ENCODE measurements at places on chromosomes 7 and 10.
A peak's percentile ranks its signal among the peaks of the same experiment; 100 is the strongest.

GRCh38 chr10:45809837-45810236 is 37.5 kb downstream of the AGAP4 start:
- DNase-seq = no peak

DNA sequence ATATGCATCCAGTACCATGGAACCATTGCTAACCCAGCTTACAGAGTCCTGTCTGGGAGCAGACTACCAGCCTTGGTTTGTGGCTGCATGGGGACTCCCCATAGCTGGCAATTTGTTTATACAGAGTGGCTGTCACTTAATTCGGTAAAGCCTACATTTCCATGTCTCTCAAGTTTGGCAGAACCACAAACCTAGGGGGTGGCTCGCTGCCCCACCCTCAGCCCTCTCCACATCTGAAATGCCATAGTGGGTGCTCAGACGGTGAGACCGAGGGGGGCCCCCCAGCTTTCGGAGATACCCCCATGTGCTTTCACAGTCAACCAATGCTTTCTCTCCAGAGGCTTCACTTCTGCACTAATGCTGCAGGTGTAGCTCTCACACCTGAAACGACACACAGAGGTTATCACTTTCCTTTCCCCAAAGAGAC is 75.5 kb upstream of the KAT6B start:
- no peak for DNase-seq

DNA sequence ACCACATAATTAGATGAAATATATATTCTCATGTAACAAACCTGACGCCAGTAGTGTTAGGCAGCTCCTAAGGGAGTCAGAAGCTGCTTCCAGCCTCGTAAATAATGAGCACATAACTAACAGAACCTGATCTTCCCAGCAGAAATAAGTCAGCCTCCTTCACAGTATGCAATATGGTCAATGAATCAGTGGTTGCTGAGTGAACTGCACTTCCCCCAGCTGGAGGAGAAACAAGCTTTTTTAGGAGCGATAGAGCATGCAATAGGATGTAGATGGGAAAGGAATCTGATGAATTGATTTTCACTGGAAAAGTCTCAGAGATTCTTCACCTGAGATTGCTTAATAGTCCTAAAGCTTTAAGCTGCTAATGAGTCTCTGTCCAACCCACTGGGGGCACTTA is 337.2 kb upstream of the LRGUK start:
- no peak for DNase-seq

DNA sequence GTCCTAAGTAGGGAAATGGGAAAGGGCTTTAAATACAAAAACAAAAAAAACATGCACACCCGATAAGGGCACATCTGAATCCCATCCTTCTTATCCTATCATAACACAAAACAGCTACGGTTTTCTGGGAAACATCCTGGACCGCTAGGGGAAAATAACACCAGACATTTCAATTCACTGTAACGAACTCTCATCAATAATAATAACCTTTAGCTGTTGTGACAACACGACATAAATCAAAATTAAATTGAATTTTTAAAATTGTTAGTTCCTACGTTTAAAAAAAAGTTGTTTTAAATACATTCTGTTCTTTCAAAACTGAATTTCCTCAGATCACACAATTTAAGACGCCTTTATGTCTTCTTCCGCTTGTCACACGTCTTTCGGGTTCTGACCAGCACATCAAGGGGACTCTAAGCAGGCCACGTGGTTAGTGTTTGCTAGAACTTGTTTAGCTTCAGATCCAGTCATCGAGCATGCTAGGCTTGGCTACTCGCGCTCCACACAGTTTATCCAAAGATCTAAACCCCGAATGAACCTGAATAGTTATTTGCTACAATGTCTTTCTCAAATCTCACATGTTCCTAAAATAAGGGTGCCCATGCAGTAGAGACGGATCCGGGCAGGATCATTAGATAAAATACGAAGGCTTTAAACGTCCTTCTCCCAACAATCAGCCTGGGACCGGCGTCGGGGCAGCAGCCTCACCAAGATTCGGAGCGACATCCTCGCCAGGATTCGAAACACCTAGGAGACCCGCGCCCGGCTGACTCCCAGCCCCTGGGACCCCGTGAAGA is 839 bp downstream of the IKZF5 start:
- DNase-seq = peak; percentile 58

DNA sequence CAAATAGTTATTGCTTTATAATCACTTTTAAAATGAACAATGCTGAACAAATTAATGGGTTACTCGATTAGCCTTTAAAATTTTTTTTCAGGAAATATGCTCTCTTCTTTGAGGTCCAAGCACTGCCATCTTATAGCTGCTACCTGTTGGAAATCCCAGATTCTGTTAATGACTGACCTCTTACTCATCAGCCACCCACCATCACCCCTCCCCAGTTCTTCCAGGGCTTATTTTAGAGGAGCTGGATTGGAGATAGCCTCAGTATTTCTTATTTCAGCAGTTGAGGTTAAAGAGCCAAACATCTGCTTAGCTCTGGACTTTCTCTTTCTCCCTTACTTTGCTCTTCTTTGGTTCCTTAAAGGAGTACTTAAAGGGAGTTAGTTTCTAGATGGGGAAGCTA is 420.0 kb downstream of the EXOC4 start:
- DNase-seq = no peak

DNA sequence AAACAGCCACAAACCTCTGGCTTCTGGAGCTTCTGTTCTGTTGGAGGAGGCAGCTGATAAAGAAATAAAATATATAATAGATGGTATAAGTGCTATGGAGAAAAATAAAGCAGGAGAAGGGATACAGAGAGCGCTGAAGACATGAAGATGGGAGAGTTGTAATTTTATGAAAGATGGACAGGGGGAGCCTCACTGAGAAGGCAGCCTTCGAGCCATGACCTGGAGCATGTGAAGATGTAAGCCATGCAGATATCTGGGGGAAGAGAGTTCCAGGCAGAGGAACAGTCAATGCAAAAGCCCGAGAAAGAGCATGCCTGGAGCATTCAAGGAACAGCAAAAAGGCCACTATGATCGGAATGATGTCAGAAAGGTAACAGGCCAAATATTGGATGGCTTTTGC is 187.5 kb downstream of the KIAA1217 start:
- DNase-seq = no peak

- DNase-seq = no peak
These were observed 107.9 kb downstream of the ODAD2 start for GRCh38 chr10:27890971-27891370.

GRCh38 chr10:30538086-30538485 is 91.5 kb downstream of the LYZL2 start:
- no peak for DNase-seq

DNA sequence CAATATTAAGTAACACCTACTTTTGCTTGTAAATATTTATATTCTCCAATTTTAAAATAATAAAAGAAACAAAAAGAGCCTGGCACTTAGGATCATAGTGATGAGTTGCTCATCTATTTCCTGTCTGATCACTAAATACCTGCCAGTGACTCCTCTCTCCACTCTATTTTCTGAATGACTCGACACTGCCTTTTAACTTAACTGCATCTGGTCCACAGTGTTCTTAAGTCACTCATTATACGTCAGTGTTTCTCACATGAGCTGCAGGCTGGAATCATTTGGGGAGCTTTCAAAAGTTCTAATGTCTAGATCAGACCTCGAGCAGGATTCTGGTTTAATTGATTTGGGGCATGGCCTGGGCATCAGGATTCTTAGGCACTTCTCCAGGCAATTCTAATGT is 78.0 kb upstream of the AGBL3 start:
- no peak for DNase-seq

DNA sequence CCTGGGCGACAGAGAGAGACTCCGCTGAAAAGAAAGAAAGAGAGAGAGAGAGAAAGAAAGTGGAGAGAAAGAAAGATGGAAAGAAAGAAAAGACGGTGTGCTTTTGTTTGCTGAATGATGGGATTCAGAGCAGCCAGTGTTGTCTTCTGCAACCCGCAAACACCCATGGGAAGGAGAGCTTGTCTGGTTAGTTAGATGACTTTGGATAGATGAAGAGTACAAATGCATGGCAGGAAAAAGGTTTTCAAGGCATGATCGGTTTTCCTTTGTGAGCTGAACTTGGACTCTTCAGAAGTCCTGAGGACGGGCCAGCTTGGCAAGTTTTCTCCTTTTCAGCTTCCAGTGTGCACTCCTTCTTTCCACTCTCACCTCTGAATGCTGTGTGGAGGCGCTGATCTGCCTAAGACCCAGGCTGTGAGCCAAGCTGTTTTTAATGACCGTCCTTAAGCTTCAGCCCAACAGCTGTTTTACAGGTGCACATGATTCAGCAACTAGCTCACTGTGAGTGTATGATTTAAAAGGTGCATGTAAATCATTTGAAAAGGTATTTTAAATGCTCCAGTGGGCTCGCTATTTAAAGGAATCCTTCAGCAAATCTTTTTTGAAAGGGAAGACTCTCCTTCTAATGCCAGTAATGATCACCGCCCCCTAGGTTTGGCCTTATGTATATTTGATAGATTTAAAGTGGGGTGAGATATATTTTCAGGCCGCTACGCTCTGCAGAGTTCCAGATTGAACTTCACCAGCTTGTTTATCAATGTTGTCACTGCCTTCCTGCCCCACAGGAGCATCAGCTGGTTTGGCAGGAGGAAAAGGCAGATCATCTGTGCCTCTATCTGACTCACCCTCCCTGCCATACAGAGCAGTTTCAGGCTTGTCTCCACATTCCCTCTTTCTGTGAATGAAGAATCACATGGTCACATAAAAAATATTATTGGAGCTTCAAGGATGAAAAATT is 115.0 kb downstream of the PLXDC2 start:
- no peak for DNase-seq

DNA sequence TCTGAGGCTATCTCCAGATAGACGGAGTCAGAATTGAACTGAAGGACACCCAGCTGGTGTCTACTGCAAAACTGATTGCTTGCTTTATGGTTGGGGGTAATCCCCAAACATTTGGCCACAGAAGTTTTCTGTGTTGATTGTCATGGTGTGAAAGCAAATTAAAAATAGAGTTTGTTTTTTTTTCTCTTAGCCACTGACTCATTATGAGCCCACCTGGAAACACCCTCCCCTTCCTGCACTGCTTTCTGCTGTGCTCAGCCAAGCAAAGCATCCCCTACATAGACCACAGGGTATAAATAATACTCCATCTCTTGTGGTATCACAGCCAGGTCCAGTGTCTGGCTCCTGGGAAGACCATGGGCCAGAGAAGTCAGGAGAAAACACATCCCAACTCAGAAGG is 6.5 kb upstream of the VWC2 start:
- DNase-seq = no peak

DNA sequence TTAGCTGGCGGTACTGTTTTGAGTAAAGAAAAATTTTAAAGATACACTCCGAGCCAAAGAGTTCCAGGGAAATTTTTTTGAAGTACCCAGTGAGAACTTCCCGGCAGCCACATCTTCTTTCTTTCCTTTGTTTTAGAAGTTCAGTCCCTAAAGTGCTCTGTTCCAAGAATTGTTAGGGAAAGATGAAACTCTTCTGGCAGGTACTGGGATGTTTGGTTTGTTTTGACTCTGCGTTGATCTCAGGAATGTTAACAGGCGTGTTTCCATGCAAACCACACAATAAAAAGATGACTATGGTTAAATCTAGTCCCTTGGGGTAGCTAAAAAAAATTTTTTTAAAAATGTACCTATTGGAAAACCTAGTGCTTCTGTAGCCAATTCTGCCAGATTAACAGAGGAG is 224.7 kb upstream of the PHYHIPL start:
- DNase-seq = no peak

GRCh38 chr10:94760586-94761178 is 1.8 kb upstream of the CYP2C19 start:
- DNase-seq = no peak

DNA sequence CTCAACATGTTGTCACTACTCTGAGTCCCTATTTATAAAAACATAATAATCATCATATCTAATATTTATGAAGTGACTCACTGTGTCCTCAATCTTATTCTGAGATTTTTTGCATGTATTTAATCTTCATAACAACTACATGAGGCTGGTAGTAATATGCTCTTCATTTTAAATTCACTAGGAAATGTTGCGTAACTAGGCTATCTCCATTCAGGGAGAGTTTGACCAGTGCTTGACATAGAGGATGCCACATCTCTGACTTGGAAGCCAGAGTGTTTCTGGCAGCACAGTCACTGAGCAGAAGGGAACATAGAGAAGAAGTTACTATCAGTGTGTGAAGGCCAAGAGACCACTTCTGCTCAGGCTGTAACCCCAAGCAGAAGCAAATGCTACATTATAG is 88.9 kb downstream of the FAM13C start:
- DNase-seq = no peak

GRCh38 chr7:100539436-100540006 is 518 bp downstream of the AGFG2 start:
- peak; percentile 41 for DNase-seq

- DNase-seq = peak; percentile 13
These were observed 15.8 kb downstream of the BTBD16 start for GRCh38 chr10:122286867-122287266.

DNA sequence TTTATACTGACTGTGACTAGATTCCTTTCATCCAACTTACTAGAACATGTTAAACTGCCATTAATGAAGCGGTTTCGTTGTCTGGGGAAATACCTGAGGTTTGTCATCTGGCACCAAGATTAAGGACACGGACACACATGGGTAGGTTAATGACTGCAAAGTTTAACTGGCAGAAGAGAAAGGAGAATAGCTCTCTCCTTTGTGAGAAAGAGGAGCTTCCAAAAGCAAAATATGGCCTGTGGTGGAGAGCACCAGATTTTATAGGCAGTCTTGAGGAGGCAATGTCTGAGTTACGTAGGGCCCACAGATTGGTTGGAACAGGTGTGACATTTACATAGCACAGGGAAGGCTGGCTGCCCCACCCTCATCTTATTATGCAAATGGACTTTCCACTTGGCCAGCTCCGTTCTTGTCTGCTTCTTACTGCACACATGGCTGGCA is 1193.0 kb upstream of the CELF2 start:
- DNase-seq = no peak

DNA sequence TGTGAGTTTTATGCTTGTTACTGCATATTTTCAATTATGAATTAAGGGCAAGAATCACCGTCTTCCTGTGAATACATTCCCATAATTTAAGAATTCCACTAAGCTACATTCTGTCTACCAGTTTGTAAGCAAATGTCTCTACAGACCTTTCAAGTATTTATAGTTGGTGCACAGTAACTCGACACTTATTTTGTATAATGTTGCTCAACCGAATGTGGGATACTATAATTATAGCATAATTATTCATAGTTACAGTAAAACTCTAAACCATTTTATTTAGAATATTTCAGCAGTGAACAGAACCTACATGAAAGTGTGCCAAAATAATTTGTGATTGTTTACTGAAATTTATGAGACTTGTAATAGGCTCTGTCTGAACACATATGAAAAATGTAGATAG is 17.3 kb upstream of the CUBN start:
- no peak for DNase-seq

All from activated CD4-positive, alpha-beta T cell treated with anti-CD3 and anti-CD28 coated beads for 48 hours (primary cell).